Suprapubic skin (tissue), 4 donors: ENCODE measurements at places on chromosomes 1 and 21.

DNA sequence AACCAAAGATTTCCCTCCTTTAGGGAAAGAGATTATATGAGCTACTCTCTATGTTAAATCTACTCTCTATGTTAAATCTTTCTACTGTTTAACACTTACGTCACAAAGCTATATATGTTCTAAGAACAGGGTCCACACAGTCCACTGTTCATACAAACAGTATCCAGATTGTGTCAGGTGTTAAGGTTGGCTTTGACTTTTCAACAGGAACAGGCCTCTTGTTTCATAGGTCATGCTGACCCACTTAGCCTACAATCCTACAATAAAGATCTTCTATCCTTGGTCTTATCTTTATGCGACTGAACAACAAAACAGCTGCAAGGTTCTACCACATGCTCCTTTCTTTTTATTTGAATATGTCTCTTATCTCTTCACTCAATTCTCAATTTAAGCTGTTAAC lies 134.9 kb downstream of the LTN1 start:
- DNase-seq = no peak

DNA sequence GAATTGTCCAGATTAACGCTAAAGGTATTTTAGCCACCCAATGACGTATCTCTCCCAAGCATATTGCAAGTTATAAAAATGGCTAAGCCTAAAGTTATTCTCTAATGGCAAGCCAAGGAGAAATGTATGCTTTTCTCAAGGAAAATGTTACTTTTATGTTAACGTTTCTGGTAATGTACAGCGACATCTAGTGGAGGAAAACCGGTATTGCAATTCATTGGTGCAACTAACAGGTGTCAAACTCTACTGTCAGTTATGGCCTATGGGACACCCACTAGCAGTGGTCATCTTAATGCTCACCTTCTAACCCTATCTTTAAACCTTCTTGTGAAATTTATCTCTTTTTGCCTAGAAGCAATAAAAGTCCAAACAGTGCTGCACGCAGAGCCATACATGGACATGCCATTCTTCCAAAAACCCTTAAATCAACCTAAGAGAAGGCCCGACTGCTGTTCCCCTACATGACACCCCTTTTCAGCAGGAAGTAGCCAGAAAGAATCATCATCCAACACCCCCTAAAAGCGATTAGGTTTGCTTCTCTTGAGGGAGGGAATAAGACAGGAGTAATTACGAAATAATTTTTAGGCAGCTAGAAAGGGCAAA lies 68.7 kb upstream of the LRIF1 start:
- DNase-seq = no peak

GRCh38 chr1:85549244-85549643 lies 31.3 kb upstream of the CCN1 start:
- DNase-seq = no peak

- no peak for DNase-seq
Measured at GRCh38 chr1:208117409-208117808, 126.8 kb downstream of the PLXNA2 start.

DNA sequence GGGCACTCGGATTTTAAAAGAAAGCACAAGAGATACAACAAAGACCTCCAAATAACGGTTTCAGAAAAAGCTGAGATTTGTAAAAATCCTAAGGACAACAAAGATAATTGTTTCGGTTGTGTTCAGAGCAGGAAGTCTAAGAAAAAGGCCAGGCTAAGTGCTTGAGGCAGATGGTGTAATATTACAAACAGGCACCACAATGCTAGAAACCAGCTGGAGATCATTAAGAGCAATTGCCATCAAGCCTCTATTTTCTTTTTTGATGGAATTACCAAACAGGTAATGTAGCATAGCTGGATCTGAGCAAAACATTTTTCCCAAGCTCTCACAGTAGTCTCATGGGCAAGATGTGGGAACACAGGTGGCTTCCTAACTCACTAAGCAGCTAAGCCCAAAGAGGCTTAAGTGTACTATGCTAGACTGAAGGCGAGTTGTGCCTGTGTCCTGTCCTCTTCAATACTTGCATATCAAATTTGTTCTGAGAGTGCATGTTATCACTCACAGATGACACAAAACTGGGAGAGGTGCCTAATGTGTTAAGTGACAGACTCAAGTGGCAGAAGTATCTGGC lies 161.6 kb downstream of the GLUL start:
- no peak for DNase-seq

DNA sequence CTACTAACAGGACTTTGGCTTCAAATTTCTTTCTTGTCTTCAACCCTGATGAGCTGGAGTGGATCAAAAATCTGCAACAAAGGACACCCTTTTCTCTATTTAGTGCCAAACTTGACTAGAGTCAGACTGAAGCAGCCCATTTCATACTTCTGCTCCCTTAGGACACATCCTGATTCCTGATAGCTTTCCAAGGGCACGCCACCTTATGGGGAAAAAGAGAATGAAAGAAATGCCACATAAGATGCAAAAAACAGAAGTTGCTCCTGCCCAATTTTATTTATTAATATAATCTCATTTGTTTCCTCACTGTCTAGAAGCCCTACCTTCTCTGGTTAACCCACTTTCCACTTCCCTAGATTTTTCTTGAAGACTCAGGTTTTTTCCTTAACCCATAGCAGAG lies 72.7 kb upstream of the NBPF4 start:
- DNase-seq = no peak

- DNase-seq = no peak
Measured at GRCh38 chr1:223198628-223198965, 55.5 kb upstream of the TLR5 start.

DNA sequence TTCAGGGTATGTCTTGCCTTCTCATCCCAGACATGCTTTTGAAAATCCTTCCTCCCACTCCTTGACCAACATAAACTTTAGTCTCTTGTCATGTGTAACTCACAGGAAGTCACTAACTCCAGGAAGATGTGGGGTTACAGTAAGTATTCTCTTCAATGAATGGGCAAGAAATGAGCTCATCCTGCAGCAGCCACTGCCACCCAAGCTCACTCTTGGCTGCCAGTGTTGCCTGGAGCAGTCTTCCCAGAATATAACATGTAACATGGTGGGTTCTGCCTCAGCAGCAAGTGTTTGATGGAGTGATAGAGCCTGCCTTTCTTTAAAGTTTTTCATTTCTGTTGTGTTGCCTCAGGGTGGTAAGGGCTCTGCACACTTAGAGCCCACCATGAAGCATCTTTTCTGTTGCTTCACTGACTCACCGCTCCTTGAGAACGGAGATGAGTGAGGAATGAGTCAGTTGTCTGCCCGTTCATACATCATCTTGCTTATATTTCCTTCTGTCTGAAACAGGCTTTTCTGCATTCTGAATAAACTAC lies 187.0 kb downstream of the TPR start:
- DNase-seq = no peak

DNA sequence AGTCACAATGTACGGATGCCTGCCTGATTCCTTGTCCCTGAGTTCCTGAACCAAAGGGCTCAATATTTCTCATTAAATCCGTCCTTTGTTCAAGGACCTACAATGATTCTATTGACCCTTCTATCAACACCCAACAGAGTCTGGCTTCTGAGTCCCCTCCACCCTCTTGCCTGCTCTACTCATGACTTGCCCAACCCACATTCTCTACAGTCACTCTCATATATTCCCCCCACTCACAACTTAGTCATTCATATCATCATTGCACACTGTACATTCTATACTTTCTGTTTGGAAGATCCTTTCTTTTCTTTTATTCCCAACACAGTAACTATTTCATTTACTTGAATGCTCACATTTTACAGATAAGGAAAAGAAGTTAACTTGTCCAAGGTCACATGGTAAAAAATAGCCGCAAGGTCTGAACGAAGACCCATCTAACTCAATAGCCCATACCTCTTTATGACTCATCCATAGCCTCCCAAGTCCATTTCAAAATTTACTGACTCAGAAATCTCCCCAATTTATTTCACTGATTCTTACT lies 3.6 kb downstream of the OTUD7B start:
- no peak for DNase-seq
